ENCODE measurements at places on chromosomes 2 and 18.

DNA sequence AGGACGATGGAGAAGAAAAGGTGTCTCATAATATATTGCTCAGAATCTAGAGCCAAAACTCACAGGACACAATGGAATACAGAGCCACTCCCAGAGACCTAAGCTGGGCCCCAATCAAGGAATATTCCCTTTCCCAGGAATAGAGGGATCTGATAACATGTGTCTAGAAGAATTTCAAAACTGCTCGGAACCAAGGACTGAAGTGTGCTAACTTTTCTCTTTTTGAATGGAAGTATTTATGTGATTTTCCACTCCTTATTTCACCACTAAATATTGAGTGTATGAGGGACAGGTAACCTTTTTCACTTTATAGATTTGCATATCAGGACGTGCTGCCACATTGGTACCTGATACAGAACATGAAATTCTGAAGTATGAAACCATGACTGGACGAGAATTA lies 9.2 kb upstream of the C2orf69 start:
- no peak for DNase-seq

GRCh38 chr2:61044636-61045035 lies 21.0 kb upstream of the SANBR start:
- no peak for DNase-seq

DNA sequence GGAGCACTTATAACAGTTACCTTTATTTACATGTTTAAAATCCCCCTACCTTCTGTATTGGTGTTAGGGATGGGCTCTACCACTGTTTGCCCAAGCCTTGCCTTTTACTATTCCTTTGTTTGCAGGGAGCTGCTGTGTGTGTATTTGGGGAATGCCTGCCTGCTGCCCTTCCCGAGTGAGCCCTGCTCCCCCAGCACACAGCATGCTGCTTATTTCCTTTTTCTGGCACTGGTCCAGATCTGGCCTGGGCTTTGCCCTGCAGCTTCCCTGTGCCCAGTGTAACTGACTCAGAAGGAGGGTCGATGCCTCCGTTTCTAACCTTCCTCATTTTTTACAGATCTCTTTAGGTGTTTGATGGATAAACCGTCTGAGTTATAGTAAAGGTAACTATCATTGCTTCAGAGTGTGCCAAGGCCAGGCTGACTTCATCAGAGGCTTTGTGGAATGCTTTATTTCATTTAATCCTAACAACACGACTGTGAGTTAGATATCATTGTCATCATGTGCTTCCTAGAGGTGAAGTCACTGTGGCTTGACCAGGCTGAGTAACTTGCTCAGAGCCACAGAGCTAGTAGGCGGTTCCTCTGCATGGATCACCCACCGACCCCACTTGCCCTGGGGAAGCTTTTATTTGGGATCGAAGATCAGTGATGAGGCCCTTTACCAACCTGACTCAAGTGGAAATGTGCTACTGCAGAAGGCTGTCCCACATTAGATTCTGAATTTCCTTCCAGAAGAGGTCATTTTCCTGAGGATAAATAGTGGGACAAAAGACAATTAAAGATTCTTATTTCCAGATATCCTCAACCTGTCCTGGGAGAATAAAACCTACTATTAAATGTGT lies 238.8 kb downstream of the ZNF407 start:
- DNase-seq, result no peak

DNA sequence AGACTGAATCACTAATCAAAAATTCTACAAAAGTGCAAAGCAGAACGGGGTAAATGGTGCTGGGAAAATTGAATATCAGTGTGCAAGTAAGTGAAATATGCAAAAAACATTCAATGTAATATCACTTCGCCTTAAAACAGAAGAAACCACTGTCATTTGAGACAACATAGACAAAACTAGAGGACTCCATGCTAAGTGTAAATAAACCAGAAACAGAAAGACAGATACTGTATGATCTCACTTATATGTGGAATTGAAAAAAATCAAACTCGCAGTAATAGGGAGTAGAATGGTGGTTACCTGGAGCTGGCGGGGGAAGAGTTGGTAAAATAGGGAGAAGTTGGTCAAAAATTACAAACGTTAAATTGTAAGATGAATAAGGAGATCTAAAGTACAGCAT lies 1420.0 kb upstream of the CDH2 start:
- no peak for DNase-seq

DNA sequence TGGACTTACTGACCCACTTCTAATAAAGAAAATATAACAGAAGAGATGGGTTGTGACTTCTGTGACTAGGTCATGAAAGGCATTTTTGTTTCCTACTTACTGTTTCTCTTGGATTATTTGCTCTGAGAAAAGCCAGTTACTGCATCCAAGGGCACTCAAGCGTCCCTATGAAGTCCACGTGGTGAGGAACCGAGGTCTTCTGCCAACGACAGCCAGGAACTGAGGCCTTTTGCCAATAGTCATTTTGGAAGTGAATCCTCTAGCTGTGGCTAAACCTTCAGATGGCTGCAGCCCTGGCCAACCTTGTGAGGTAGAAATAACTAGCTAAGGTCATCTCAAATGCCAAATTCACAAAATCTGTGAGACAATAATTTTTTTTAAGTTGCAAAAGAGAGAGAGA lies 449.8 kb upstream of the RGPD4 start:
- DNase-seq, result no peak

GRCh38 chr2:60948926-60949579 lies 67.7 kb downstream of the REL start:
- no peak for DNase-seq

DNA sequence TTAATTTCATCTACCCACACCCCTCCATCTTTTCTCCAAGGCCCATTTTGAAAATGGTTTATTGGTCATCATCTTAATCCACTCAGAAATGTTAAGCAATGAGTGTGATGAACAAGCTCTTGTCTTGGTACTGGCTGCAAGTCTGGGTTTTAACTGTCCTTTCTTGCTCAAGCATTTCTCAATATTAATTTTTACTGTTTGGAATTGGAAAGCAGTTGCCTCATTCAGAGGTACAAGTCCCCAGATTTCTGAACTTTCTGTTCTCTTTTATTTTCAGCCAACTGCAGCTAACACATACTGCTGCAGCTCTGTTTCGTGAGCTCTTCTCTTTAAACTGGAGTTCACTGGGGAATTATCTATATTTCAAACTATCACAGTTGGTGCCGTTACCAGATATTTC lies 99.4 kb upstream of the TEX51 start:
- no peak for DNase-seq

GRCh38 chr2:157699806-157700205 lies 71.1 kb upstream of the ACVR1C start:
- no peak for DNase-seq

GRCh38 chr2:215839309-215839708 lies 174.0 kb downstream of the MREG start:
- no peak for DNase-seq

GRCh38 chr2:232276084-232276732 lies 102.3 kb upstream of the ALPP start:
- DNase-seq, result no peak

GRCh38 chr2:167471332-167471731 lies 583.1 kb downstream of the XIRP2 start:
- no peak for DNase-seq

GRCh38 chr2:231531883-231532755 lies 1.9 kb upstream of the NMUR1 start:
- no peak for DNase-seq

DNA sequence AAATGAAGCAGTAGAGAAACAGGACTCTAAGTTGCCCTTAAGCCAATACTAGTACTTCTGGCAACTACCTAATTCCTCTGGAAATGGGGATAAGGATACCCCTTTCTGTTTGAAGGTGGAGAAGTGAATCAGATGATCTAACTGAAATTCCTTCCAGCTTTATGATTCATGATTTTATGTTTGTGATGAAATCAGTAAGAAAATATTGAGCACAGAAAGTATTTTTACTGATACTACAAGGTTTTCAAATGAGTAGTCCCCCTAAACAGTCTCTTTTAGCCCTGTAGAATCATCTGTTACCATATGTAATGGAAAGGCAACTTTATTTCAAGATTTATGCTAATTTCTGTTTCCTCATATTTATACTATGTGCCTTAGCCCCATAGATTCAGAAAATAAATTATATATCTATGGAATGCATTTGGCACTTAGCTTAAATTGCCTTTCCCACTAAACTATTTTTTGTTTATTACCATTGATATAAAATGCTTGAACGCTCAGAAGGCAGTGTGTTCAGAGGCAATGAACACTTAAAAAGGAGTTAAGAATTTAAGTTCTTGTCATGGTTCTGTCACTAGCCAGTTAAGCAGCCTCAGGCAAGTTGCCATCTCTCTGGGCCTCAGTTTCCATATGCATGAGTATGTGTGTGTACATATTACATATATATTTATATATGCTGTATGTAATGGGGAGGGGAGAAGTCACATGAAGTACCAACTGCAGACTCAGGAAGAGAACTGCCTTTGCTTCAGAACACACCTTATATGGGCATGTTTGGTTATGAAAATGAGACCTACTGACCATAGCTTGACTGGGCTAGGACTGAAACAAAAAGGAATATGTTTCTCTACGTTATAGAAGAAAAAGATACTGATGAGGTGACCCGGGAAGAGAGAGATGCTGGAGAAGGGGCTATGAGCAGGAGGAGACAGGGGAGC lies 97.7 kb downstream of the CDC42EP3 start:
- peak; percentile 59 for DNase-seq

DNA sequence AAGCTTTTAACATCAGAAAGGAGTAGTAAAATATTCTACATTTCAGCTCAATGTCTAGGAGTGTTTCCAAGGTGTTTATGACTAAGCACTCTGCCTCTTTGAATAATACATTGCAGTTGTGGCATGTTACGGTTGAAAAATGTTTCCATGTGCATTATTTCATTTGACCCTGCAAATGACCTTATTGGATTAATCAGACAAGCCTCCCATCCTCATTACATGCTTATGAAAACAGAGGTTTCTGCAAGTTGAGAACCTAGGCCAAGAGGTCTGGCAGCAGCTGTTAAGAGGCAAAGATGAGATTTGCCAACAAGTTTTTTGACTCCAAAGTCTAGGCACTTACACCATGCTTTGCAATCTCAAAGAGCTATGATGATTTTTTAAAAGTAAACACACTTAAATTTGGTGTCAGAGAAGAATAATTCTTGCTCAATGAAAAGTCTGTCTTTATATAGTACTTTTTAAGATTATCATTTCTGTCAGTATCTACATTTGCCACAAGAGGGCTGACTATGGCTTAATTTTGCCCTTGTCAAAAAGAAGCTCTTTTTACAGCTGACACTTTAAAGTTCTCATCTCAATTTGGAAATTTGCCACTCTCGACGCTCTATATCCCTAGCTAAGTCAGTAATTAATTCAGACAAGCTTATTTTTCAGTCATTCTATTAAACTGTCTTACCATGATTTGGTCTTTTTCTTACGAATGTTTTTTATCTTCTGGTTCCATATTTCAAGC lies 260.6 kb downstream of the PAX3 start:
- DNase-seq, result no peak

DNA sequence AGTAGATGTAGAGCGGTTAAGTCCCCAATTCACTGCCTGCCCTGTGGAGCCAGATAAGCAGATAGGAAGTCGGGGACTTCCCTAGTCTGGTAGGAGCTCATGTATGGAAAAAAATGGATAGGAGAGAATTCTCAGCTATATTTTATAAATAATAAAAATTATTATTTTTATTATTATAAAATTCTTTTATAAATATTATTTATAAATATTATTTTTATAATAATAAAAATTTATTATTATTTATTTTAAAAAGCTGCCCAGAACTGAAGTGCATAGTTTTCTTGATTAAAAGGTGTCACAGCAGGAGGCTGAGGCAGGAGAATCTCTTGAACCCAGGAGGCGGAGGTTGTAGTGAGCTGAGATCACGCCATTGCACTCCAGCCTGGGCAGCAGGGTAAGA lies 97.4 kb downstream of the ADAM23 start:
- no peak for DNase-seq

GRCh38 chr2:84959566-84960506 lies 11.1 kb upstream of the KCMF1 start:
- DNase-seq, result no peak

- DNase-seq, result no peak
These were observed 67.4 kb downstream of the TPO start for GRCh38 chr2:1480671-1481076.

GRCh38 chr2:25304321-25304720 lies 37.4 kb downstream of the DNMT3A start:
- DNase-seq, result peak; percentile 24

DNA sequence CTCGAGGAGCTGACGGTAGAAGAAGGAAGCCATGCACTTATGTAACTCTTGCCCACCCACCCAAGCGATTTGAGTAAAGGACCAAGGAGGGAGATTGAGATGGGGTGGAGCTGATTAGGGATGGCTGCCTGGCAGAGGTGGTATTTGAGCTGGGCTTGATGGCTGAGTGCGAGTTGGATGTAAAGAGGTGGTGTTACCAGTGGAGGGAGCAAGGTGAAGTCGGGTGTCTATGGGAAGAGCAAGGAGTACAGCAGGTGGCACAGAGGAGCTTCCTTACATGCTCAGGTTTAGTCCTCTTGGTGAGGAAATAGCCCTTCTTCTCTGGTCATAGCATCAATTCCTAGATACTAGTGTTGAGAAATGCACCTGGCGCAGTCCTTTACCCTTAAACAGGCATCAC lies 294.2 kb upstream of the SKOR2 start:
- DNase-seq, result no peak

DNA sequence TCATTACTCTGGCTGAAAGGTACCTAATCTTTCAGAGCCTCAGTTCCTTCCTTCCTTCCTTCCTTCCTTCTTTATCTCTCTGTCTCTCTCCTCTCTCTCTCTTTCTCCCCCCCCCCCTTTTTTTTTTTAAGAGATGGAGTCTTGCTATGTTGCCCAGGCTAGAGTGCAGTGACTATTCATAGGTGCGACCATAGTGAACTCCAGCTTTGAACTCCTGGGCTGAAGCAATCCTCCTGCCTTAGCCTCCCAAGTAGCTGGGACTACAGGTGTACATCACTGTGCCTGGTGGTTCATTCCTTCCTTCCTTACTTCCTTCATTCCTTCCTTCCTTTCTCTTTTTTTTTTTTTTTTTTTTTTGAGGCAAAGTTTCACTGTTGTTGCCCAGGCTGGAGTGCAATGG lies 64.3 kb upstream of the MAP4K3 start:
- no peak for DNase-seq

GRCh38 chr2:236196366-236196765 lies 28.2 kb upstream of the GBX2 start:
- no peak for DNase-seq

Data from fibroblast of skin of left quadriceps (primary cell).